ENCODE measurements at places on chromosomes 4 and X.
A peak's percentile ranks its signal among the peaks of the same experiment; 100 is the strongest.

GRCh38 chr4:151569650-151570049, 160.7 kb downstream of the FHIP1A start:
- DNase-seq = no peak

DNA sequence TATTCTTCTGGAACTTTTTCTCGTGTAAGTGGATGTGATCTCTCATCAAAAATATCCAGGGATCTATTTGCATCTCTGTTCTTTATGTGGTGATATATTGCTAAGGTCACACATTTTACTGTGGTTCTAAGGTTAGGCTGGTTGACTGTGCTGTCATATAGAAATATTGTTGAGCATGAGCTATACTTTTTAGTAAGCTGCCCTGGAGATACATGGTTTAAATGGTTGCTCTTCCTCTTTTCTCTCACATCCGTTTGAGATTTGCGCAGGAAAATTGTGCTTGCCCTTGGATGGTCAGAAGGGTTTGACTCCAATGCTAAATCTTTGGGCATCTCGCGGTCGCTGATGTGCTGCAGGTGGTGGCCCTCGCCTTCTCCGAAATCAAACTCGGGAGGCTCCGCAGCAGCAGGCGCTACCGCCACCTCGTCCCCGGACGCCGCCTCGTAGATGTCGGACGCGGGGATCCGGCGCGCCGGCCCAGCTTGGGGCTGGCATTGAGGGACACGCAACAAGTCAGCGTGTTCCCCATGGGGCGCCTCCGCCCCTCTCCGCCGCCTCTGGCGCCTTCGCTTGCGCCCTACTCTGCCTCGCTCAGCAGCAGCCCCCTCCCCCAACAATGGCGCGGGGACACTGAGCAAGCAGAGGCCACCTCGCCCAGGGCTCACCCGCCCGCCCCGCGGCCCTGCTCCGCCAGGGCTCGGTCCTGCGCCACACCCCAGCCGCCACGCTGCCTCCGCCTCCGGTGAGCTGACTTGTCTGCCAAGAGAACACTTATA, 154.5 kb downstream of the MSN start:
- DNase-seq = peak; percentile 37

DNA sequence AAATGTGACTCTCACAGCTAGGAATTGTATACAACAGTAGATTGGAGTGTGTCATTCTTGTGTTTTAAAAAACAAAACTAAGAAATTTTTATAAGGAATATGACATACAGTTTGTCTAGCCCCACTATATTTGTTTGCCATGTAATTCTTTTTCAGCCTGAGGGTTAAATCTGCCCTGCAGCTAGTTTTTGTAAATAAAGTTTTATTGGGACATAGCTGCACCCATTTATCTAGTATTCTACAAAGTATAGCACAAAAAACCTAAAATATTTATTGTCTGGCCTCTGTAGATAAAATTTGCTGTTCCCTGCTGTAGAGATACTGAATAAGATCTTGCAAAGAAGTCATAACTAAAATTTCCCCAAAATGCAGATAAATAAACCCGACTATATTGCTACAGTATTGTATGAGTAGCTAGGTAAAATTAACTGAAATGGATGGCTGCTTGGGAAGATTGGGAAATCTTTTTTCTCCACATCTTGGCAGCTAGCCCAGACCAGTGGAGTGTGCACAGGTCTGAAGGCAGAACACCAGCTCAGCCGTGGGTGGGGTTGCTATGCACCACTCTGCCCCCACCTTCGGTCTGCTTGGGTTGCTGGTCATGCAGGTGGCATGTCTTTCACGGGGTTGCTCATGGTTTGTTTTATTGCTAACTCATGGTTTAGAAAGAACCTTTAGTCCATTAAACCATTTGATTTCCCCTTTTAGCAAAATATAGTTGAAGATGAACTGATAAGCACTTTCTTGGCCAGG, 127.9 kb downstream of the KLHL8 start:
- DNase-seq = no peak

DNA sequence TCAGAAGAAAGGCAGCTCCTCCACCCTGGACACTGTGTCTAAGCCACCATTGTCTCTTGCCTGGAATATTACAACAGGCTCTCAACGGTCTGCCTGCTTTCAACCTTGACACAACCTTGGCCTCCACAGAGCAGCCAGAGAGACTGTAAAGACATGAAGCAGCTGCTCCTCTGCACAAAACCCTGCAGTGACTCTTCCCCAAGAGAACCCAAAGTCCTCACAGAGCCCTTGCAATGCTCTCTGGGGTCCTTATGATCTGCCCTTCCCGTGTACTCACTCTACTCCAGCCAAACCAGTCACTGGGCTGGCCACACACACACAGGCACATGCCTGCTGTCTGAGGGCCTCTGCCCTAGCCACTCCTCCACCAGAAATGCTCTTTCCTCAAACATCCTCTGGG, 75.9 kb upstream of the CPEB2 start:
- no peak for DNase-seq

GRCh38 chrX:142671036-142671435, 354.7 kb upstream of the SPANXN4 start:
- DNase-seq = no peak

GRCh38 chr4:123930996-123931395, 534.4 kb downstream of the SPRY1 start:
- no peak for DNase-seq

GRCh38 chrX:95629737-95630136, 1054.9 kb upstream of the DIAPH2 start:
- DNase-seq = no peak

DNA sequence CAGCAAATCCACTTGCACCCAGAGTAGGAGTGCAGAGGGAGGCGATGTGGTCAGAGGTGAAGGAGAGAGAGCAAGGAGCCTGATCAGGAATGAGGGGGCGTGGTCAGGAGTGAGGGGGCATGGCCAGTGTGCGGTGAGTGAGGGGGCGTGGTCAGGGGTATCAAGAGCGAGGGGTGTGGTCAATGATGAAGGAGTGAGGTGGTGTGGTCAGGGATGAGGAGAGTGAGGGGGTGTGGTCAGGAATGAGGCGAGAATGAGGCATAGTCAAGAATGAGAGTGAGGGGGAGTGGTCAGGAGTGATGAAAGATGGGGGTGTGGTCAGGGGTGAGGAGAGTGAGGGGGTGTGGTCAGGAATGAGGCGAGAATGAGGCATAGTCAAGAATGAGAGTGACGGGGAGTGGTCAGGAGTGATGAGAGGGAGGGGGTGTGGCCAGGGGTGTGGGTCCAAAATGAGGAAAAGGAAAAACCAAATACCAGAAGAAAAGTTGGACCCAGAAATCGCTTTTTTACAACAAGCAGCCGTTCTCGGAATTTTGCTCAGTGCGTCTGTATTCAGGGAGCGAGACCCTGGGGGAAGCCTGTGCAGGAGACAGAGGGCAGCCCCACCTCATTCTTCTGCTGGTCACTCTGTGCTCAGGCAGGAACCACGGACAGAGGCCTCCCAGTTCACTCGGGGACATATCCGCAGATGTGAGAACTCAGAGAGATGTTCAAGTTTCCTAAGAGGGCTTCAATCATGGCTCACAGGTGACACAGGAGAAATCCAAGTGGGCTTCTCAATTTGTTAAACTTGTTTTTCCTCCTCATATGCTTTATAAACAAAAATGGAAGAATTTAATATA, 47.5 kb downstream of the MAGEA1 start:
- no peak for DNase-seq

DNA sequence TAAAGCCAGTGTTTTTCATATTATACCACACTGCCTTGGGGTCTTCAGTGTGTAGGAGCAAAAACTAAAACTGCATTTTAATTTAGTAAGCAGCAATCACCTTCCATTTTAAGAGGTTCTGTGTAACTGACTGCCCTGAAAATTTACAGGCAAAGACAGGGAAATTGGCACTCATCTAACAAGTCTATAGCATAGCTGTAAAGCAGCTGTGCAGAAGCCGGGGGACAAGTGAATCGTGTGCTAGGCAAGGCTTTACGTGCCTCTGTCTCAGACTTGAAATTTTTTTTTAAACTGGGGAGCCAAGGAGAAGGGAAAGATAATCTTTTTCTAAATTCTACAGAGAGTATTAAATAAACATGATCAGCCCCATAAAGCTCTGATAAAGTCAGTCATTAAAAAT, 39.7 kb downstream of the TSPAN5 start:
- no peak for DNase-seq

GRCh38 chrX:22126327-22126726, 94.2 kb downstream of the PHEX start:
- DNase-seq = no peak

Data from stimulated activated CD4-positive, alpha-beta T cell treated with anti-CD3 and anti-CD28 coated beads, Interleukin-12 subunit alpha, Interleukin-12 subunit beta, amount 100 ng/mL, for 4 hours (primary cell).